ENCODE measurements at places on chromosomes 16 and 17. TPM values are rescaled to one million over a fixed set of nuclear protein-coding genes. Genes with fewer than 3 reads are reported as not detected.

DNA sequence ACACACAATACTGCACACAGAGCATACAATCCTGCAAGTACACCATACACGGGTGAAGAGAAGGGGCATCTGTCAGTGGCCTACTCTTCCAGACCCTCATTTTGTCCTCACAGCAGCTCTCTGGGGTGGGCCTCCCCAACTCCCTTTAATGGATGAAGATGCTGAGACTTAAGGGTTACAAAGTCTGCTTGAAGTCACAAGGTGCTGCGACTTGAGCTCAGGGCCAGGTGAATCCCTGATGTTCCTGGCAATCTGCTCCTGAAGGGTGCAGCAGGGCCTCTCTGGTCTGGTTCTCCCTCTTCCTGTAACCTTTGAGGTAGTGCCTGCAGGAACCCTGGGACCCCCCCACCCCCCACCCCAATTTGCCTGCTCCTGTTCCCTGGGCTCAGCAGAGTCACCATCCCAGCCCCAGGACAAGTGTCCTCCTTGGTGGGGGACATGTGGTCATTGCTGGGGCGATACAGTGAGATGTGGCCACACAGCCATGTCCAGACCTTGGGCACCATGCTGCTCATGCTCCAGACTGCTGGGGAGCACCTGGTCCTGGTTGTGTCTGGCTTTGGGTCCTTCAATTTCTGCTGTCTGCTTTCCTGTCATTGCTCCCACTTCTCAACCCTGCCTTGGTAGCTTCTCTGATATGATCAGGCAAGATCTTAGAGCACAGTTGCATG, 107.5 kb downstream of the METRNL start:
- DNase-seq, result no peak

DNA sequence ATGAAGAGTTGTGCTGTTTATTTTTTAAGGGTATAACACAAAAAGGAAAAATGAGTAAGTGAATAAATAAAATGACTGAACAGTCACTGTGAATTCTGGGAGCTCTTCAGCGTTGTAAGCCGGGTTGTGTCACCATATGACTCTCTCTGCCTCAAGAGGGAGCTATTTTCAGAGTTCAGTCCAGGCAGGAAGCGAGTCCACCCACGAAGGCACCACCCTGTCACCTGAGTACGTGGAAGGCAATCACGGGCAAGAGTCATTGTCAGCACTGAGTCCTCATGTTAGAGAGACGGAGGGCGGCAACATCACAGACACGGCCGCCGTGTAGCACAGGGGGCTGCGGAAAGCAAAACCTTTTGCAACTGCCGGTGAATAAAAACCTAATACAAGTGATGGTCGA, 227.6 kb downstream of the UTP18 start:
- DNase-seq, result peak; percentile 34

DNA sequence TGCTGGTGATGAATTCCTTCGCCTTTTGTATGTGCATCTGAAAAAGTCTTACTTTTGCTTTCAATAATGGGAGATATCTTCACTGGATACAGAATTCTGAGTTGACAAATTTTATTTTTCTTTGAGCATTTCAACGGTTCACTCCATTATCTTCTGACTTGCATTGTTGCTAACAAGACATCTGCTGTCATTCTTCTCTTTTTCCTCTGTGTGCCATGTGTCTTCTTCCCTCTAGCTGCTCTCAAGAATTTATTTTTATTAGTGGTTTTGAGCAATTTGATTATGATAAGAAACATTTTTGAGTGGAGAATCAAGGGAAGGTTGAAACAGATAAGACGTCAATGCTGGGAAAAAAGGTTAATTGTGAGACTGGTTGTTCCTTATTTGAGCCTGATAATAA, 471.8 kb downstream of the CDH13 start:
- DNase-seq, result no peak

DNA sequence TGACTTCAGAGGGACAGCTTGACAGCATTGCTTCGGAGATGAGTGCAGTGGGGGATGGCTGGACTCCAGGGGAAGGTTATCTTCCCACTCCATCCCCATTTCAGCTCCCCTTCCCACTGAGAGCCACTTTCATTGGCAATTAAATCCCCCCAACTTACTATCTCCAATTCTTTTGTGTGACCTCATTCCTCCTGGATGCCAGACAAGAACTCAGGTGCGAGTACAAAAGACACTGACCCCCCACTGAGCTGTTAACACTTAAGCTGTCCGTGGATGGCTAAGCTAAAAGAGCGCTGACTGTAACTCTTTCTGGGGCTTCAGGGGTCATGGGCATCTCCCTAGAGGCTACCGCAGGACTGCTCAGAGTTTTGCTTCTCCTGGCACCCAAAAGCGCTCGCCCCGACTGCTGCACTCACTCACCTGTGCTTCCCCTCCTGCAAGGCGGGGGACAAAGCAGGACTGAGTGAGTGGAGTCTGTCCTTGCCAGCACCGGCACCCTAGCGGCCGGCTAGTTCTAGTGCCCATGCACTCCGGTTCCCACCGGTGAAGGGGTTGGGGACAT, 44.8 kb upstream of the FBXO47 start:
- no peak for DNase-seq

- DNase-seq, result peak; percentile 1
These were observed 25.5 kb downstream of the GP2 start for GRCh38 chr16:20301840-20302239.

DNA sequence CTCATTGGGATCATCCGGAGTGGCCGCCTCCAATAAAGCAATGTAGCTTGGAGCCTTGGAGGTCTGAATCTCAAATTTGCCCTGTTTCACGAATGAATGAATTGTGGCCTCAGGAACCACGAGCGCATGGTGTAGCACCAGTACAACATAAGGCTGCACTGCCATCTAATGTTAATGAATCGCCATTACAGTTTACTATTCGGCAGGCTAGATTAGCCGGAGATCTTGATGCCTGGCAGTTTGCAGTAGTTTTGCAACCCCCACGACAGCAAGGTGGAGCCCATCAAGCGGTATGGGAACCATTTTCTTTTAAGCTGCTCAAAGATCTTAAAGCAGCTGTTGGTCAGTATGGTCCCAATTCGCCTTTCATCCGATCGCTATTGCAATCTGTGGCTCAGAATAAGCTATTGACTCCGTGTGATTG, 18.8 kb downstream of the ALOX15B start:
- DNase-seq, result peak; percentile 49

- no peak for DNase-seq
These were observed 18.9 kb downstream of the UTP6 start for GRCh38 chr17:31882571-31882970.

- DNase-seq, result no peak
These were observed 2.1 kb downstream of the KCNAB3 start for GRCh38 chr17:7927596-7927995.

DNA sequence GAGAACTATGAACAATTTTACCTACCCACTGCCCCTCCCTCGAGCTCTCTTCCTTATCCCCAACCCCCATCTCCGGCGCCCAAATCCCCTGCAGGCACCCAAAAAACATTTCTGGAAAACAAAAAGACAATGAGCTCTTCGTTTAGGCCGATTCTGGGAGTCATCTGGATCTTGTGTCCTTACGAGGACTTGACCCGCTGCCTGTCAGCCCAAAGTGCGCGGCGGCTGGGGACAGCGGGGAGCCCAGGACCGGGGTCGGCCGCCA, 524 bp downstream of the STRADA start:
- no peak for DNase-seq

DNA sequence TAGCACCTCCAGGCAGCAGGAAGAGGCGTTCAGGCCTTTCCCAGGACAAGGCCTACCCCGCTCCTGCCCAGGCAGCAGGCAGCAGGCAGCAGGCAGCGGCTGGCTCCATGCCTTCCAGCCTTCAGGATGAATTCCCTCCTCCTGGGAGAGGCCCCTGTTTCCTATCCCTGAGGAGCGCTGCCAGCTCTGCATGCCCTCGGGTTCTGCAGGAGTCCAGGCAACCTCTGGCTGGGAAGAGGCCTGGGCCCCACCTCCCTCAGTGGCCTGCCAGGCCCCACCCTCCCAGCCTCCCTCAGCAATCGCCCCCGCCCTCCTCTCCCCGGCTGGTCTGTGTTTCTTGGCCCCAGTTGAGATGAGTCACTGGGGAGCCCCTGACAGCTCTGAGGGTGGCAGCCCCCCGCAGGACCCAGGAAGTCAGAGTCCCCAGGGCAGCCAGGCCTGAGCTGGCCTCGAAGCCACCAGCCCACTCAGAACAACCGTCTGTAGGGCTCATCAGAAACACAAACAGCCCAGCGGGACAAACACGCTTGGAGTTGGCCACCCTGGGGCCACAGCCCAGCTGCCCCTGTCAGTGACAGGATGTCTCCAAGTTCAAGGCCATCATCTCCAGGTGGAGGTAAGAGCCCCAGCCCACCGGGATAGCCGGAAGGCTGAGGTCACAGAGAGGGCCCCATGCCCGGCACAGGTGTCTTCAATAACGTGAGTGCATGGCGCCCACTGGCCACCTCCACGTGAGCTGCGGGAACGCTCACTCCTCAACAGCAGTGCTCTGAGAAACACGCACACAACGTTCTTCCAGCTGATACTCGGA, 39.5 kb upstream of the CIBAR2 start:
- DNase-seq, result no peak

GRCh38 chr16:46907061-46907774, 23.1 kb downstream of the GPT2 start:
- DNase-seq, result no peak

DNA sequence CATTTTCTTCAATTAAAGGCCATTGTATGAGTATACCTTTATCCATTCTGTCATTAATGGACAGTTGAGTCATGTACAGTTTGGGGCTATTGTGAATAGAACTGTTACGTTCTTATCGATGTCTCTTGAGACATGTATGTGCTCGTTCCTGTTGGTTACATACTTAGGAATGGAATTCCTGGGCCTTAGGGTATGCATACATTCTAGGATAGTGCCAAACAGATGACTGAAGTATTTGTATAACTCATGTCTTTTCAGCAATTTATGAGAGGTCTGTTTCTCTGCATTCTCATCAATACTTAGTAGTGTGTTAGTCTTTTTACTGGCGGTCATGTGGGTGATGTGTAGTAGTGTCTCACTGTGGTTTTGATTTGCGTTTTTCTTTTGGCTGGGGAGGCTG, 81.2 kb downstream of the USP22 start:
- DNase-seq, result no peak

DNA sequence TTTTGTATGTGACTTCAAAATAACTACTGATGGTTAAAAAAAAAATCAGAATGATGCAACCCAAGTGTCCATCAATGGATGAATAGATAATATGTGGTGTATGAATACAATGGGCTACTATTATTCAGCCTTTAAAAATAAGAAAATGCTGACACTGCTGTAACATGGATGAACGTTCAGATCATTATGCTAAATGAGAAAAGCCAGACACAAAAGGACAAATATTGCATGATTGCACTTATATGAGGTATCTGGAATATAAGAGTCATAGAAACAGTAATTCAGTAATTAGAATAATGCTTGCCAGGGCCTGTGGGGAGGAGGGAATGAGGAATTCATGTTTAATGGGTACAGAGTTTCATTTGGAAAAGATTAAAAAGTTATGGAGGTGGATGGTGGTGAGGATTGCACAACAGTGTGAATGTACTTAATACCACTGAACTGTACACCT, 25.4 kb downstream of the TENT4B start:
- DNase-seq, result no peak

DNA sequence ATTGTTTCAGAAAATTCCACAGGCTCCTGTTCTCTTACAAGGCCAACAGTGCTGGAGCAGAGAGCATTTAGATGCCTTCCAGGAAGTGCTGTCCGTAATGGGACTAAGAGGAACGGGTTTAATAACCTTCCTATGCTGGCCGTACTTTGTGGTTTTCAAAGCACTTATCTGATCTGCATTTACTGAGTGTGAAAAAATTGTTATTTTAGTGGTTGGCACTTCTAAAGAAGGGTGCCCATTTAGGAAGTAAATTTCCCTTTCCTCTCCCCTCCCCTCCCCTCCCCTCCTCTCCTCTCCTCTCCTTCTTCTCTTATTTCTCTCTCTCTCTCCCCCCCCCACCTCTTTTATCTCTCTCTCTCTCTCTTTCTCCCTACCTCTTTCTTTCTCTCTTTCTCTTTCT, 72.0 kb upstream of the DNAJA2 start:
- DNase-seq, result no peak

- DNase-seq, result no peak
These were observed 10.7 kb downstream of the RFFL start for GRCh38 chr17:35052780-35053179.

- DNase-seq, result no peak
These were observed 245.2 kb downstream of the SEC14L1 start for GRCh38 chr17:77385750-77386501.

DNA sequence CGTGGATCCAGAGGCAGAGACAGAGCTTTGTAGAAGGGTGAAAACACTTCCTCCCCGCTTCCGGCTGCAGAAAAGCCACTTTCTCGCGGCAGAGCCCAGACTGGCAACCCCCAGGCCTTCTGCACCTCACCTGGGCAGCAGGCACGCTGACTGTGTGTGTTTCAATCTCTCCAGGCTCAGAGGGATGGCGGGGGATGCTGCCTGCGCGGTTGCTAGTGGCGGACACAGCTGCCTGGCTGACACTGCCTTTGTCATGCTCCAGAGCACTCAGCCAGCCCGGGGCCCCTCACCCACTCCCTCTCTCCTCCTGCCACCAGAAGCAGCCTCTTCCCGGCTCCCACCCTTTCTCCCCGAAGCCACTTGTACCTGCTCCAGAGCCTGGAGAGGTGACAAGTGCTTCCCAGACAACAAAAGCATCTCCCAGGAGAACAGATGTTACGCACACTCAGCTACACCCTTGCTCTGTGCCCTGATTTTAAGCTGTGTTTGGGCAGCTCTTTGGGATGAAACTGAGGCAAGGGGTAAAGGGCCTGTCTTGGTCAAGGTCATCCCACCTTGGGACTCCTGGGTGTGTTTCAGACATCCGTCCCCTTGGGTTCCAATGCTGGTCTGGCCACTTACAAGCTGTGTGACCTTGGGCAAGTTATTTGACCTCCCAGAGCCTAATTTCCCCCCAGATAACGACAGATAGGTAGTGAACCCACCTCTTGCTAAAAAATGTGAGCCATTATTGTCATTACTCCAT, 9.2 kb upstream of the GLIS2 start:
- DNase-seq, result peak; percentile 85

The TMEM98 gene
- 57.1 TPM for total RNA-seq

The CSH2 gene
- not detected for total RNA-seq

The ABCC11 gene
- total RNA-seq, result not detected

The IL17C gene
- not detected for total RNA-seq

The HSD17B1 gene
- 0.31 TPM for total RNA-seq

The BOLA2B gene
- total RNA-seq, result 77.6 TPM

The CDH15 gene
- total RNA-seq, result 0.31 TPM

The C16orf89 gene
- total RNA-seq, result 5.4 TPM

The PHOSPHO1 gene
- 0.22 TPM for total RNA-seq

The KRT28 gene
- total RNA-seq, result not detected

The MPV17L gene
- 11.8 TPM for total RNA-seq

The EFNB3 gene
- 3.5 TPM for total RNA-seq

The KRTAP4-6 gene
- not detected for total RNA-seq

The SEZ6 gene
- not detected for total RNA-seq

The HOXB3 gene
- 99.0 TPM for total RNA-seq

Data from kidney (tissue), 22 donors.